ENCODE measurements at places on chromosomes 5 and 9.

- no peak for DNase-seq
Observed at GRCh38 chr5:94422812-94423211, 195.6 kb downstream of the KIAA0825 start.

- DNase-seq: no peak
Observed at GRCh38 chr5:107254214-107254901, 416.4 kb downstream of the EFNA5 start.

DNA sequence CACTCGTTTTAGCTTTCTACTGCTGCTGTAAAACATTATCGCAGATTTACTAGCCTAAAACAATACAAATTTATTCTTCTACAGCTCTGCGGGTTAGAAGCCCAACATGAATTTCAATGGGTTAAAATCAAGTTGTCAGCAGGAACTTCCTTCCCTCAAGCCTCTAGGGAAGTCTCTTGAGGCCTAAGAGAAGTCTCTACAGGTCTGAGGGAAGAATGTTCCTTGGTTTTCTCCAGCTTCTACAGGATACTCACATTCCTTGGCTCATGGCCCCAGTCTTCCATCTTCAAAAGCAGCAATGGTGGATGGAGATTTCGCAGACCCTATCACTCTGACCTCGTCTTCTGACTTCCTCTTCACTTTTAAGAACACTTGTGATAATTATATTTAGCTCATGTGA is 21.6 kb upstream of the SSBP2 start:
- DNase-seq: no peak

- DNase-seq: no peak
Observed at GRCh38 chr9:95032580-95033341, 284.7 kb downstream of the FANCC start.

- DNase-seq: no peak
Observed at GRCh38 chr5:44637916-44638869, 170.6 kb upstream of the MRPS30 start.

DNA sequence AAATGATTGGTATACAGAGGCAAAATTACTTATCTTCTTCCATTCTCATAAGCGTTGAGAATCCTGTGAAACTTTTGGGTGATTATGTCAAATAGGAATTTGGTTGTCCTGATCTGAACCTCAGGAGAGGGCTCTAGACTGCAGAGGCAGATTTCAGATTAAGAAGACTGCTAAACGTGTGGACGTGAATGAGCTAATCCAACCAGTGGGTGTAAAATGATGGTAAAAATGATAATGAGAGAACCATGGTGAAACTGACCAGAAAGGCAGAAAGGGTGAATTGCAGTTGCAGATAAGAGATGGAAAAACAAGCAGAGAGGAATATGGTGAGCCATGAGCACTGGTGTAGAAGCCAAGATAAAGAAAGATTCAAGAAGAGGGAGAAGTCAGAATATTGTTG is 1200.2 kb upstream of the CDH6 start:
- no peak for DNase-seq

DNA sequence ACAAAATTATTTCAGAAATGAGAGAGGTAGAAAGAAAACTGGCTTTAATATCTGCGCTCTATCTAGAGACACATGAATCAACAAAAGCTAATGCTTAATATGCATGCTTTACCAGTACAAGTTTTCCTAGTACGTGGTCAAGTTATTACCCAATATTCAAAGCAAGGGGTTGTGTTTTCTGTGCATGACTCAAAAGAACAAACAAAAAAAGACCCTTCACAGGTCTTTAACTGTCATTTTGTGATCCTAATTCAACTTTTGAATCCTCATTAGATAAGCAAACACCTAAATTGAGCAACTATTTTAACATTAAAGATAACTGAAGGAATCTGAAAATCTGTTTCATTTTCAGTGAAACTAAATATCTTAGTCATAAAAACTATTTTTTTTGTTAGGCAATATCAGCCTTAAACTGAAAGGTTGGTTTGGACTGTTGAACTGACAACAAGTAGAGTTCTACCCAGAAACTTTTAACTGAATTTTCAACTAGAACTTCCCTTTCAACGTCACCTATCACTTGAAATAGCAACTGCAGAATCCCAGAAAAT is 12.5 kb downstream of the ST8SIA4 start:
- no peak for DNase-seq

GRCh38 chr5:131932235-131932634 is 13.2 kb downstream of the MEIKIN start:
- DNase-seq: no peak

GRCh38 chr9:96617439-96618185 is 2.0 kb downstream of the CDC14B start:
- DNase-seq: no peak

GRCh38 chr5:113122053-113122452 is 145.5 kb downstream of the DCP2 start:
- no peak for DNase-seq

GRCh38 chr9:124436320-124436719 is 13.9 kb upstream of the ADGRD2 start:
- no peak for DNase-seq

- no peak for DNase-seq
Observed at GRCh38 chr5:180172447-180173197, 36.4 kb downstream of the RASGEF1C start.

GRCh38 chr5:7886849-7887475 is 18.0 kb downstream of the MTRR start:
- no peak for DNase-seq

DNA sequence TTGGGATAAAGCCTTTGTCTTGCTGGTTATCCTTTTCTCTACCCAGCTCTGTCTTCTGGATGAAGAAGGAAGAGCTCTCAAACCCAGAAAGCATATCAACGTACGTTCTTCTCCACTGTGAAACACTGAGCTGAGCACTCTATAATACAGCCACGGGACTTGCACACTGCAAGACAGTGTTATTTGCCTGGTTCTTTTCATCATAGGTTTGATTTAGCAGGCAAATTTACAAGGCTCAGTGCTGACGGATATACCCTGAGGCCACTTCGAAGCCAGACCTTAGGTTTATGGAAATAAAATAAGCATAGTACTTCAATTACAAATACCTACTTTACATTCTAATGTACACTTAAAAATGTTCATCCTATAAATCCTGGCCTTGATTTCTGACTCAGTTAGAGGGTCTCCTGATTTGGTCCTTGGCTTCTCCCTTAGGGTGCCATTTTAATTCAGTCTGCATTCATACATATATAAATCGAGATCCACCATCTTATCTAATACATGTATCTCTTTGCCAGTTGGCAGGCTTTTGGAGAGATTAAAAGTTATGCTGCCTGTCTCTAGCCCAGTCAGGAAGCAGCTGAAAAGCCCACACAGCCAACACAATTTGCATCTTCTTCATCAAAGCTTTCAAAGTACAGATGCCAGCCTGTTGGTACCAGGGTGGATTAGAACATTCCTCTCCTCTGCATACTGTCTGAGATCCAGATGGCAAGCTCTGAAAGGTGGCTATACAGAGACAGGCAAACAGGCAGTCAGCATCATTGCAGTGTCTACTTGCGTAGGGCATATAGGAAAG is 194.4 kb downstream of the DEPDC1B start:
- DNase-seq: no peak

DNA sequence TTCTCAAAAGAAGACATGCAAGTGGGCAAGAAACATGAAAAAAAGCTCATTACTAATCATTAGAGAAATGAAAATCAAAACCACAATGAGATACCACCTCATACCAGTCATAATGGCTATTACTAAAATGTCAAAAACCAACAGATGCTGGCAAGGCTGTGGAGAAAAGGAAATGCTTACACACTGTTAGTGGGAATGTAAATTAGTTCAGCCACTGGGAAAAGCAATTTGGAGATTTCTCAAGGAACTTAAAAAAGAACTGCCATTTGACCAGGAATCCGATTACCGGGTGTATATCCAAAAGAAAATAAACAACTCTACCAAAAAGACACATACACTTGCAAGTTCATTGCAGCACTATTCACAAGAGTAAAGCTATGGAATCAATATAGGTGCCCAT is 595.4 kb upstream of the RIOK2 start:
- no peak for DNase-seq

- no peak for DNase-seq
Observed at GRCh38 chr9:38127271-38127839, 58.3 kb upstream of the SHB start.

GRCh38 chr5:137627706-137628105 is 108.2 kb downstream of the KLHL3 start:
- no peak for DNase-seq

- DNase-seq: no peak
Observed at GRCh38 chr9:14347406-14348122, 33.6 kb upstream of the NFIB start.

GRCh38 chr9:818958-819357 is 22.5 kb upstream of the DMRT1 start:
- DNase-seq: no peak

GRCh38 chr5:8340261-8340660 is 471.3 kb downstream of the MTRR start:
- DNase-seq: no peak

GRCh38 chr5:125778791-125779190 is 644.4 kb upstream of the GRAMD2B start:
- no peak for DNase-seq

- peak; percentile 23 for DNase-seq
Observed at GRCh38 chr5:134070725-134071613, 43.5 kb upstream of the TCF7 start.

DNA sequence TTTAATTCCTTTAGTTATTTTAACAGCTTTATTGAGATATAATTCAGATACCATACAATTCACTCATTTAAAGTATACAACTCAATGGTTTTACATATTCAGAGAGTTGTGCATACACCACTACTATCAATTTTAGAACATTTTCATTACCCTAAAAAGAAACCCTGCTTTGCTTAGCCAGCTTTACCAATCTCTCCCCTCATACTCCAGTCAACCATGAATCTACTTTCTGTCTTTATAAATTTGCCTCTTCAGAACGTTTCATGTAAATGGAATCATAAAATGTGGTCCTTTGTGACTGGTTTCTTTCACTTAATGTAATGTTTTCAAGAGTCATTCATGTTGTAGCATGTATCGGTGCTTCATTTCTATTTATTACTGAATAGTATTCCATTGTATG is 24.9 kb downstream of the NIM1K start:
- DNase-seq: no peak

- no peak for DNase-seq
Observed at GRCh38 chr5:56786346-56786745, 29.0 kb upstream of the MAP3K1 start.

DNA sequence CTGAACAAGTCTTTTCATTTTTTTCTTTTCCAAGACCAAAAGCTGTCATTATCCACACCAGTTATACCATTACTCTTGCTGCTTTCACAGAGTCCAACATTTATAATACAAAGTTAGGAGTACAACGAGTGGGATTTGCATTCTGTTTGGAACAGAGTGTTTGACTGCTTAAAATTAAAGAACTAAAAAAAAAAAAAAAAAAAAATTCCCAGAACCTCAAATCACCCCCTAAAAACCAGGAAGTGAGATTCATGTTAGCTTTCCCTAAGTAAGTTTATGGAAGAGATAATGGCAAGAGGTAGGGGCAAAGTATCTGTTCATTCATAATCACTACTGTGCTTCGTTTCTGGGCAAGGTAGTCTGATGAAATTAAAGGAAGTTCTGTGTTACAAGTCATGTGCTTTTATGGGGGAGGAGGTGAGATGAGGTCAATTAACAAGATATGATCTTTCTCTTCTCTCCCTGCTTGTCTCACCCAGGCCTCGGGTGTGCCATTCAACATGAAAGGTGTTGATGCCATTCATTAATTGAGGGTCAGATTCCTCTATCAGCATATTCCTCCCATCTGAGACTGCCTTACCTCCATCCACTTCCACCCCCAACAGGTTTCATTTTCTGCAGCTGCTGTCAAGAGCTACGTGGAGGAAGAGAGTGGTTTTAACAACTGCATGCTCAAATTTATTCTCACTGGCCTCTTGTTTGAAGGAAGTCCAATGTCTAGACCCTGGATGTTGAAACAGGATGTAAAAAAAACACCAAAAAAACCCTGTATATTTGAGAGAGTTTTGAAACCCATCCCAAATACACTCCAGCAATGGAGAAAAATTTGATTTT is 58.1 kb downstream of the MARCHF3 start:
- peak; percentile 2 for DNase-seq
